Glutamatergic neuron (in vitro differentiated cells): ENCODE measurements at places on chromosomes 5 and 9. TPM values are rescaled to one million over a fixed set of nuclear protein-coding genes. Genes with fewer than 3 reads are reported as not detected.

Gene CKMT2
- total RNA-seq: 0.81 TPM

Gene C9orf153
- total RNA-seq: 0.27 TPM

Gene CDKN2B
- 0.93 TPM for total RNA-seq

Gene C1QTNF3
- total RNA-seq: 9.0 TPM

Gene SAXO1
- 0.37 TPM for total RNA-seq

Gene OR5C1
- not detected for total RNA-seq

Gene PFN3
- total RNA-seq: not detected

Gene DRD1
- not detected for total RNA-seq

Gene SLC22A5
- total RNA-seq: 0.81 TPM

Gene SLC24A2
- 5.1 TPM for total RNA-seq

Gene GABRB2
- not detected for total RNA-seq

Gene TICAM2
- total RNA-seq: 0.42 TPM

Gene TOR4A
- total RNA-seq: 1.5 TPM

Gene NXNL2
- not detected for total RNA-seq

Gene CLIC3
- total RNA-seq: not detected

Gene CEL
- total RNA-seq: 3.8 TPM

Gene SPAG8
- total RNA-seq: not detected
